Activated CD8-positive, alpha-beta T cell treated with anti-CD3 and anti-CD28 coated beads for 36 hours (primary cell): ENCODE measurements at places on chromosomes 1 and 21. TPM values are rescaled to one million over a fixed set of nuclear protein-coding genes. Genes with fewer than 3 reads are reported as not detected.

Gene EPHA10
- total RNA-seq = not detected

Gene HTR6
- not detected for total RNA-seq

Gene OR2L13
- total RNA-seq = not detected

Gene SPRR2A
- total RNA-seq = not detected

Gene SPATA46
- total RNA-seq = not detected

Gene GBP3
- total RNA-seq = 5.7 TPM

Gene SYF2
- 39.6 TPM for total RNA-seq

Gene NHLH1
- total RNA-seq = 0.22 TPM

Gene IL22RA1
- not detected for total RNA-seq

Gene FGR
- total RNA-seq = 0.51 TPM

Gene RGS4
- not detected for total RNA-seq

Gene LRRC53
- not detected for total RNA-seq

Gene PDC
- total RNA-seq = not detected

Gene PLD5
- total RNA-seq = not detected

GRCh38 chr1:76677416-76678405 is 189.6 kb upstream of the ST6GALNAC5 start:
- H3K27ac ChIP-seq = no peak overlapping the region
- peaks cover 2% of the 10 kb centered on the region for H3K27me3 ChIP-seq
- H3K4me3 ChIP-seq = no peak overlapping the region
- no peaks in the 10 kb centered on the region for H3K4me1 ChIP-seq
- H3K36me3 ChIP-seq = no peaks in the 10 kb centered on the region

- H3K27me3 ChIP-seq = no peaks in the 10 kb centered on the region
- no peak for DNase-seq
- no peaks in the 10 kb centered on the region for H3K36me3 ChIP-seq
- H3K4me3 ChIP-seq = no peak overlapping the region
These were observed 122.3 kb upstream of the C1orf105 start for GRCh38 chr1:172298141-172298540.

DNA sequence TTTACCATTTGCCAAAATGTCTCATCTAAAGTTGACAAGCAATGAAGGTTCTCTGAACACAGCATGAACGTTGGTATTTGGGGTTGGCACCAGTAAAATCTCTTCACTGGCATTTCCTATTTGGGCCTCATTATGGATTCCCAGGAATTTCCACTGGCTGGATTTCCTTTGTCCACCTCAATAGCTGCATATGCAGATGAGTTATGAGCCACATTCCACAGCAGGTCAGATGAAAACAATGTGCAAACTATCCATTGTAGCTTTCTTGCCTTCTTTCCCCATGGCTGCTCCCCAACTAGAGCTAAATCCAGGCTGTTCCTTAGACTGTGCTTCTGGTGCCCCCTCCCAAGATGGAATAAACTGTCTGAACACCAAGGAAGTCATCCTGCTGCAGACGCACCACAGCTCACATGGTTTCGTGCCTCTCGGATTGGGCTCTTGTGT is 168.1 kb upstream of the FGGY start:
- peaks cover 27% of the 10 kb centered on the region for H3K4me1 ChIP-seq
- peaks cover 10% of the 10 kb centered on the region for H3K27me3 ChIP-seq
- H3K36me3 ChIP-seq = no peaks in the 10 kb centered on the region

DNA sequence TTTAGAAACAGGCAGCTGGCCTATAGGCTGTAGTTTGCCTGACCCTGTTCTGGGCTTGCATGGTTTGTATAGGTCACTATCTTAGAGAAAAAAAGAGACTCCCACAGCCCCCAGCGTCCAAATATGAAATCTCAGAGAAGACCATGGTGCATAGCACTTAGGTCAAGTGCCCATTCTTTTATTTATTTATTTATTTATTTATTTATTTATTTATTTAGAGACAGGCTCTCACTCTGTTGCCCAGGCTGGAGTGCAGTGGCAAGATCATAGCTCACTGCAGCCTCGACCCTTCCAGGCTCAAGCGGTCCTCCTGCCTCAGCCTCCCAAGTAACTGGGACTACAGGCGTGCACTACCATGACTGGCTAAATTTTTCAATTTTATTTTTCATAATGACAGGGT is 50.8 kb upstream of the ARTN start:
- DNase-seq = no peak
- no peaks in the 10 kb centered on the region for H3K4me1 ChIP-seq
- H3K27ac ChIP-seq = no peak overlapping the region
- H3K4me3 ChIP-seq = no peak overlapping the region
- H3K36me3 ChIP-seq = no peaks in the 10 kb centered on the region

DNA sequence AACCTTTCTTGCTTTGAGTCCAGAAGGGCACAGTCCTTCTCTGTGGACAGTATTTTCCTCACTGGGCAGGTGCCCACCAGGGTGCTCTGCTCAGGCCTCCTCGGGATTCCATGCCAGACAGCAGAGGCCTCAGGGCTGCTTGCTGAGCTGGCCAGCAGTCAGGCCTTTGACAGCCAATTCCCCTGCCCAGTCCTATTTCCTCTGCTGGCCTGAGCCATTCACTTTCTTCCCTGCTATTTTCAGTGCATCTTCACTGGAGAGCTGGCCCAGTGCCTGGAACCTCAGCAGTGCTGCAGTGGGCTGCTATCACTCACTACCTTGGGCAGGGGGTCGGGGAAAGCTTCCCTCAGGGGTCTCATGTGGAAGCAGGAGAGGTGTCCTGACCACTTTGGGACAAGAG is 33.2 kb downstream of the KCNA10 start:
- DNase-seq = no peak
- H3K27ac ChIP-seq = no peak overlapping the region
- no peak overlapping the region for H3K4me3 ChIP-seq
- no peaks in the 10 kb centered on the region for H3K4me1 ChIP-seq
- peaks cover 8% of the 10 kb centered on the region for H3K27me3 ChIP-seq

DNA sequence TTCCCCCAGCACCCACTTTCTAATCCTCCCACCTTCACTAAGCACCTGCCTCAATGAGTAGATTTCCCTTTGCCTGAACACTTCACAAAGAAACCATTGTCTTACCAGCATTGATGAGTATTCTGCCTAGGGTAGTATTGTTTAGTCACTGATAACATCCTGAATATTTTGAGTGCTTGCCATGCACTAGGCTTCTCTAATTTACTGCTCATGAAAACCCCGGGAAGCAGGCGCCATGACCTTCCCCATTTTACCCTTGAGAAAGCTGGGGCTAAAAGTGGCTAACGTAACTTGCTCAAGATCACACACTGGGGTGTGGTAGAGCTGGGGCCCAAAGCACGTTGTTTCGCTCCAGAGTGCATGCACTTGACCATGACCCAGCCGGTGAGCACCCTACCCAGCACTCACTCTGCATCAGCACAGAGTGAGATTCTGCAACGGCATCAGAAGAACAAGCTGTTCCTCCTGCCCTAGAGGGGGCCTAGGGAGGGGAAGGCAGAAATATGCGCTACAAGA is 10.6 kb upstream of the F3 start:
- no peaks in the 10 kb centered on the region for H3K4me1 ChIP-seq
- H3K36me3 ChIP-seq = no peaks in the 10 kb centered on the region
- no peak overlapping the region for H3K4me3 ChIP-seq
- peaks cover 7% of the 10 kb centered on the region for H3K27me3 ChIP-seq

GRCh38 chr21:45303091-45303615 is 15.5 kb upstream of the POFUT2 start:
- no peaks in the 10 kb centered on the region for H3K4me1 ChIP-seq
- H3K36me3 ChIP-seq = no peaks in the 10 kb centered on the region
- H3K27me3 ChIP-seq = no peaks in the 10 kb centered on the region
- no peak overlapping the region for H3K27ac ChIP-seq
- H3K4me3 ChIP-seq = no peak overlapping the region
- no peak for DNase-seq

DNA sequence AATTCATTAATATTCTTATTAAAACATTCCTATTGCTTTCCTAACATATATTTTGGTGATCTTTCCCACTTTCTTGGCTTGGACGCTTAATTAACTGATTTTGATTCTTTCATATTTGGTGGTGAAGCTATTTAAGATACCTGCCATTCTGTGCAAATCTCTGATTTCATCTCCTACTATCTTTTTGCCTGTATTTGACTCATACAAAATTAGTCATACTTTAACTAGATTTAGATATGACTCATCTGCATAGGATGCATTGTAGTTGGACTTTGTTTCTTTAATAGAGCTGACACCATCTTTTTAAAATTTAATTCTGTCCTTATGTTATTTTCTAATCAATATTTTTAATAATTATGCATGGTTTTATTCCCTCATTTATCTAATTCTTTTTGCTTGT is 93.8 kb upstream of the PLPPR4 start:
- no peaks in the 10 kb centered on the region for H3K4me1 ChIP-seq
- H3K27me3 ChIP-seq = peaks cover 8% of the 10 kb centered on the region
- no peaks in the 10 kb centered on the region for H3K36me3 ChIP-seq
- DNase-seq = no peak
- no peak overlapping the region for H3K4me3 ChIP-seq
- H3K27ac ChIP-seq = no peak overlapping the region

DNA sequence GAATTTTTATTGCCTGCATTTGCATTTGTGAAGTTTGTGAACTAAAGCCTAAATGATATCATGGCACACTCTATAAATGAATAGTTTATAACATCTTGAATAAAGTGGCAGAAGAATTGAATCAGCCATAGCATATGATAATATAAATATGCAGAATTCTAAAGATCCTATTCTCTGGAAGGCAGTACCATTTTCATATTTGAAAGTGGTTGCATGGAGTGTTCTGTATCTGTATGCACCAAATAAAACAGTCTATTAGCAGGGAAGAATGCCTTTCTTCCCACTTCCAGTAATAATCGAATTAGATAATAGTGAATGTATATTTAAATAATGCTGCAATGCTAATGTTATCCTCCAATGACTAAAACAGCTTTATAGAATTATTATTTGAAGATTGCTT is 57.9 kb upstream of the TRIM67 start:
- DNase-seq = no peak
- no peaks in the 10 kb centered on the region for H3K36me3 ChIP-seq
- peaks cover 6% of the 10 kb centered on the region for H3K27me3 ChIP-seq
- peaks cover 12% of the 10 kb centered on the region for H3K4me1 ChIP-seq
- H3K27ac ChIP-seq = no peak overlapping the region

GRCh38 chr1:51576085-51576444 is 40.8 kb upstream of the OSBPL9 start:
- no peaks in the 10 kb centered on the region for H3K27me3 ChIP-seq
- no peak overlapping the region for H3K4me3 ChIP-seq
- peak; percentile 9 for DNase-seq
- peak overlapping the region; percentile 73 for H3K27ac ChIP-seq

- H3K4me3 ChIP-seq = no peak overlapping the region
- no peaks in the 10 kb centered on the region for H3K27me3 ChIP-seq
- no peak for DNase-seq
- no peak overlapping the region for H3K27ac ChIP-seq
- H3K36me3 ChIP-seq = no peaks in the 10 kb centered on the region
These were observed 544.1 kb downstream of the KIF26B start for GRCh38 chr1:245698860-245699259.

GRCh38 chr1:99227056-99227897 is 37.0 kb upstream of the PLPPR4 start:
- H3K4me3 ChIP-seq = no peak overlapping the region
- H3K27me3 ChIP-seq = peaks cover 6% of the 10 kb centered on the region
- H3K4me1 ChIP-seq = no peaks in the 10 kb centered on the region
- DNase-seq = no peak

- H3K4me3 ChIP-seq = no peak overlapping the region
- no peak overlapping the region for H3K27ac ChIP-seq
- peaks cover 10% of the 10 kb centered on the region for H3K4me1 ChIP-seq
- H3K27me3 ChIP-seq = no peaks in the 10 kb centered on the region
- DNase-seq = no peak
These were observed 22.1 kb upstream of the JUN start for GRCh38 chr1:58805716-58806571.

GRCh38 chr1:93601686-93602085 is 80.0 kb downstream of the BCAR3 start:
- H3K27ac ChIP-seq = no peak overlapping the region
- no peaks in the 10 kb centered on the region for H3K4me1 ChIP-seq
- H3K27me3 ChIP-seq = peaks cover 5% of the 10 kb centered on the region
- no peak overlapping the region for H3K4me3 ChIP-seq
- no peaks in the 10 kb centered on the region for H3K36me3 ChIP-seq

DNA sequence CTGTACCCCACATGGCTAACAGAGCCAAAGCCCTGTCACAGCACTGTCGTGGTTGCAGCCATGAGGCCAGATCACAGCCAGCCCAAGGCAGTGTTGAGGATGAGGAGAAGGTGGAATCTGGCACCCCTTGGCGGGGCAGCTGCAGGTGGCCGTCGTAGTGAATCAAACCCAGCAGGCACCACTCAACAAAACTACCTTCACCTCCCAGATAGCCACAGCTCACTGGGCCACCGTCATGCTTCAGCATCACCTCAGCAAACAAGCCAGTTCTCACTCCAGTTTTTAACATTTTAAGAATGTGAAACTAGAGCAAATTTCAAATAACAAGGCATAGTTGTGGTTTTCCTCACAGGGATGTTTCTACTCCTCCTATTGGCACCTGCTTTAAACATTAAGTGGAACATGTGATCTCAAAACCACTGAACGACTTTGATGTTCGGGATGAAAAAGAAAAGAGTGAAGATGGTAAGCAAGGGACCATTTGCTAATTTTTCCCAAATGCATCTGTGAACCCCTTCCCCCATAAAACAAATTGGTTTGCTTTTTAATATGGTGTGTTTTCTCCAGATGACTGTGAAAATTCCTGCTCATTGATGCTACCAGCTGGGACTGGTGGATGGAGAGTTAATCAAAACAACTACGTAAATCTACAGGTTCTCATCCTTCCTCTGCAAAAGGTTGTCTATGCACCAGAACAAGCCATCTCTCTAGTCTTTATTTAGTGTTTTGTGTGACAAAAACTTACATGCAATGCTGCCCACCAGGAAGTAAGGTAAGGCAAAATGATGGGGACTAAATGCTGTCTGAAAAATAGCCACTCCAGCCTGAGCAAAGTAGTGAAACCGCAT is 45.5 kb downstream of the TOR1AIP2 start:
- peak; percentile 20 for DNase-seq
- no peaks in the 10 kb centered on the region for H3K27me3 ChIP-seq
- H3K27ac ChIP-seq = peak overlapping the region; percentile 11
- peaks cover 24% of the 10 kb centered on the region for H3K4me1 ChIP-seq
- H3K36me3 ChIP-seq = no peaks in the 10 kb centered on the region

- peaks cover 57% of the 10 kb centered on the region for H3K4me1 ChIP-seq
- peak overlapping the region; percentile 55 for H3K27ac ChIP-seq
- no peak overlapping the region for H3K4me3 ChIP-seq
- no peak for DNase-seq
- peaks cover 21% of the 10 kb centered on the region for H3K36me3 ChIP-seq
These were observed 101.9 kb downstream of the ZNF644 start for GRCh38 chr1:90919900-90920299.

DNA sequence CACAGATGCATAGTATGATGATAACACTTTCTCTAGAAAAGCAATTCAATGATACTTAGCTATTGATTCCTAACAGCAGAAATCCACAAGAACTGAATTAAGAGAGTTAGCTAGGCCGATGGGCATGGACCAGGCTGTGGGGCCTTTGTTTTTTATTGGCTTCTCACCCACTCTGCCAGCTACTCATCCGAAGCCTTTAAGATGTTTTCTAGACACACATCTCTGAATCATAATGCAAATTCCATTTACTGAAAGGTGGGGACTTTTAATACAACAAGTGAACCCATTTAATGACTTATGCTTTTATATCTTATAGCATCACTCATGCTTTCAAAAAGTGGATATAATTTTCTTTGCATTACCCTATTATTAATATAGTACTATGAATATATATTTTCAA is 170.2 kb downstream of the RUNX1 start:
- DNase-seq = no peak
- H3K27me3 ChIP-seq = no peaks in the 10 kb centered on the region
- peaks cover 56% of the 10 kb centered on the region for H3K4me1 ChIP-seq
